ENCODE measurements at places on chromosomes 3 and 15.
A peak's percentile ranks its signal among the peaks of the same experiment; 100 is the strongest.

DNA sequence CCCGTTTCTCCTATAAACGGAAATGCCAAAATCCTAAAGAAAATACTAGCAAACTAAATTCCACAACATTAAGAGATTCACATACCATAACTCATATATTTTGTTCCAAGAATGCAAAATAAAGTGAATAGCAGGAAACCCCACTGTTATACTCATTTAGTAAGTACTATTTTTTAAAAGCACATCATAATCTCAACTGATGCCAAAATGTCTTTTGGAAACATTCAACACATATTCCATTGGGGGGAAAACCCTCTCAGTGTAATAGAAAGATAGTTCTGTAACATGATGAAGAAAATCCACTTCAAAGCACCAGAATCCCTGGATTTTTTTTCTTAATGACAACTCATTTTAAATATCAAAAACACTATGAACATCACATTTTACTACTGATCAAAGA lies 93.0 kb upstream of the EIF1B start:
- DNase-seq, result no peak

GRCh38 chr3:6097556-6097955 lies 763.4 kb upstream of the GRM7 start:
- DNase-seq, result no peak

GRCh38 chr3:105539897-105540296 lies 173.2 kb downstream of the ALCAM start:
- DNase-seq, result no peak

- DNase-seq, result no peak
These were observed 60.7 kb downstream of the FRMD4B start for GRCh38 chr3:69325151-69325550.

DNA sequence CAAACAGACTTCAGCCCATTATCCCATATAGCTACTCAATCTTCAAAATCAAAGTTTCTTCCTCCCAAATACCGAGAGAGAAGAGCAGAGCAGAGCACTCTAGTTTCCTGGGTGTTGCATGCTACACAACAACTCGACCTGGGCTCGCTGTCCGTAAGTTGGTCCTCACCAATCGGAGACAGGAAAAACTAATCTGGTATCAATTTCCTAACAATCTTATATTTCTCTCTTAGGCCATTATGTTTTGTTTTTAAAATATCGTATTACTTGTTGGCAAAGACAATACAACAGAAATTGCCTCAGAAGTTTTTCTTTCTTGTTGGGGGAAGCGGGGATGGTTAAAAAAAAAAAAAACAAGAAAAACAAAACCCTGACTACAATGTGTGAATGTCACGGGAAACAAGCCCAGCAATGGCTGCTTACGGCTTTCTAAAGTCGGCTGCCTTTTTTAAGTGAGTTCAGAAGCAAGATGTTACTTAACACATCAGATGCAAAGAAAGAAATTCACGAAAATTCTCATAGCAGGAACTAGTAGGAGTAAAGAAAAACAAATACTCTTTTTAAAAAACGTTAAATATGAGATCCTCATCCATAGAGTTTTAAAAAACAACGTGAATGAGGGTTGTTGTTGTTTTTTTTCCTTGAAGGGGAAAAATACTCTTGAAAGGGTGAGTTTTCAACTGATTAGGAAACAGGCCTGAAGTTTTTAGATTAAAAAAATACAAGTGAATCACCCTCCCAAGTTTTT lies 1.9 kb downstream of the VGLL4 start:
- DNase-seq, result no peak

DNA sequence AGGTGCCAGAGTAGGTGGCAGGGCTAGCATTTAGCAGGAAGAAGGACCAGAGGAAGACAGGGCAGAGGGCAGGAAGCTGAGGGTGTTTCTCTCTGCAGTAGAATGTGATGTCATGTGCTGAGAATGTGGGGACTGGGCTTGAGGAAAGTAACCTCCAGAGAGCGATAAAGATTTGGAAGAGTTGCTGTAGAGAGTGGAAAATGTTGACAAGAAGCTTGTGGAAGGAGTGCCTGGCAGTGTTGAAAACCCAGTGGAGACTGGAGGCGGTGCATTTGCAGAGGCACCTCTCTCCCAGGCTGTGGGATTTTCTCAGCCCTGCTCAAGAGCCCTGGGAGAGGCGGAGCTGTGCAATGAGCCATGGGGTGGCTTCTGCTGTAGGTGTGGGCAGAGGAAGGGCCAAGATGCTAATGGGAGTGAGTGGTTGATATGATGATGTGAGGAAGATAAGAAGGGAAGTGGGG lies 54.8 kb downstream of the MESD start:
- no peak for DNase-seq

DNA sequence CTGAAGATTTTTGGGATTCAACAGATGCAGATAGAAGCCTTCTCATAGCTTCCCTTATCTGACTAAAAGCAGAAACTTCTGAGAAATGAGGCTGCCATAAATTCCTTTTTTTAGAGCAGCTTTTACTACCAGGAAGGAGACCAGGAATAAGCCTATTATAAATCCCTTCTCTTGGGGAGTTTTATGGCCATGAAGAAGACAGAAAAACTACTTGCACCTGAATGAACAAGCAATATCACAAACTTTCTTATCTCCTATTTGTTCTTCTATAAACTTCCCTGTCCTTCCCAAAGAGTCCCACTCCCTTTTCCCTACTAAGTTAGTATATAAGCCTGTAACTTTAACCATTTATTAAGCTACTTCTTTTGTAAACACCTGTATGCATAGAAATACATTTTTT lies 603.1 kb downstream of the NSUN3 start:
- no peak for DNase-seq

DNA sequence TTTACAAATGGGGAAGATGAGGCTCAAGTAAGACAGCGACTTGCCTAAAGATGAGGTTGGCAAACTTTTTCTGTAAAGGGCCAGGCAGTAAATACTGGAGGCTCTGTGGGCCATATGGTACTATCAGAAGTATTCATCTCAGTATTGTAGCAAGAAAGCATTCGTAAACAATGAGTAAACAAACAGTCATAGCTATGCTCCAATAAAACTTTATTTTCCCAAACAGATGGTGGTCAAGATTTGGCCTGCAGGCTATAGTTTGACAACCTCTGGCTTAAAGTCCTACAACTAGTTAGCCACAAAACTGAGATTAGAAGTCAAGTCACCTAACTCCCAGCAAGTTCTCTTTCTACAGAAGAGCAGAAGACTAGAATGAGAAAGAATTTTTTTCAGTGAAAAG lies 177.0 kb upstream of the NECTIN3 start:
- no peak for DNase-seq

- DNase-seq, result no peak
These were observed 57.4 kb downstream of the APBA2 start for GRCh38 chr15:28943146-28943545.

DNA sequence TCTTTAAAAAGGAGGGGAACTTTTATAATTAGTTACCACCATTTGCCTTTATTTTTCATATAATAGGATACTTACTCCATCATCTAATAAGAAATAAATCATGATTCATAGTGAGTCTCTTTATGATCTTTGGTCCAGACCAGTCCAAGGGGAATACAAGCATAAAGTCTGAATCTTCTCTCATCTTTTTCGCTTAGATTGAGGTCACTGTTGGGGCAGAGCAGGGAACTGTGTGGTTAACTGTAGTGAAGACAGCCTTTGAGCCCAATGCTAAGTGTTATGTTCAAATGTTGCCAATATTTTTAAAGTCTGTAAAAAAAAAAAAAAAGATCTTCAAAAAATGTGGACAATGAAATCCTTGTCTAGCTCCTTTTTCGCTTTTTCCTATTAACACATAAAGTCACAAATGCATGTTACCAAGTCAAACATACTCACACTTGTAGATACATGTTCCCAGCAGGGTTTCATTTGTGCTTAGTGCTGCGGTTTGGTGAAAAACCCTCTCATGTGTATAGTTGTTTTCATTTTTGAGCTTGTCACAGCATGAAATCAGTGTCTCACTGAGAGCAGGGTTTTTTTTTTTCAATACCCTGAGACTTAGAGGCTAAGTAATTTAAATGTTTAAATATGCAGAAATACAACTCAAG lies 72.1 kb downstream of the EPHA3 start:
- DNase-seq, result no peak

GRCh38 chr15:89728254-89728653 lies 22.8 kb downstream of the MESP1 start:
- no peak for DNase-seq

GRCh38 chr15:70669966-70670658 lies 93.2 kb downstream of the UACA start:
- DNase-seq, result peak; percentile 71

GRCh38 chr3:22115581-22115980 lies 364.6 kb upstream of the ZNF385D start:
- DNase-seq, result no peak

- DNase-seq, result no peak
These were observed 97.1 kb upstream of the TMC3 start for GRCh38 chr15:81471151-81471550.
